Umbilical cord (tissue), 2 donors: ENCODE measurements at places on chromosomes 7 and 10. TPM values are rescaled to one million over a fixed set of nuclear protein-coding genes. Genes with fewer than 3 reads are reported as not detected.

EZH2 gene
- 14.9 TPM for total RNA-seq

ACHE gene
- not detected for total RNA-seq

TRPV5 gene
- 2.9 TPM for total RNA-seq

TIMM23 gene
- total RNA-seq: 73.2 TPM

SFMBT2 gene
- 11.6 TPM for total RNA-seq

CFTR gene
- total RNA-seq: 6.3 TPM

PRKCQ gene
- total RNA-seq: 2.4 TPM

ABCA13 gene
- 5.5 TPM for total RNA-seq

CDHR1 gene
- 1.2 TPM for total RNA-seq

ANK3 gene
- 79.4 TPM for total RNA-seq

SPDYE9 gene
- 1.7 TPM for total RNA-seq

DKK1 gene
- total RNA-seq: 26.5 TPM

TMEM176B gene
- 107 TPM for total RNA-seq

CRPPA gene
- 12.3 TPM for total RNA-seq

CYP3A4 gene
- total RNA-seq: 0.72 TPM

SEC31B gene
- 4.6 TPM for total RNA-seq

CCDC3 gene
- total RNA-seq: 56.8 TPM

GDF2 gene
- 1.7 TPM for total RNA-seq

INTS15 gene
- 8.4 TPM for total RNA-seq

EIF5AL1 gene
- total RNA-seq: 0.48 TPM

HMX3 gene
- total RNA-seq: 2.6 TPM

VIPR2 gene
- total RNA-seq: not detected

TMEM196 gene
- total RNA-seq: 14.9 TPM

RAMP3 gene
- total RNA-seq: 3.1 TPM
